ENCODE measurements at places on chromosomes 1 and 21.

DNA sequence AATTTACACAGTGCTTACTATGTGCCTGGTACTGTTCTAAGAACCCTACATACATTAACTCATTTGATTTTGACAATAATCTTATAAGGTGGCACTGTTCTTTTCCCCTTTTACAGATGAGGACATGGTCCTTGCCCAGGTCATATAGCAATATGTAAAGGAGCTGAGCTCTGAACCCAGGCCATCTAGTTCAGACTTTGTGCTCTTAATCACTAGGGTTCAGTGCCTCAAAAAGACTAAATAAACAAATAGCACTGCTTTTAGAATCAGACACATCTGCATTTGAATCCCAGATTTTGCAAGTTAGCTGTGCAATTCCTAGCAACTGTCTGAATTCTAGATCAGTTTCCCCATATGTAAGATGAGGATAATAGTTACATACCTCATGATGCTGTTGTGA, 8.7 kb upstream of the BCAR3 start:
- DNase-seq, result no peak

- no peak for DNase-seq
Measured at GRCh38 chr1:207009182-207009850, 23.2 kb downstream of the C1orf116 start.

DNA sequence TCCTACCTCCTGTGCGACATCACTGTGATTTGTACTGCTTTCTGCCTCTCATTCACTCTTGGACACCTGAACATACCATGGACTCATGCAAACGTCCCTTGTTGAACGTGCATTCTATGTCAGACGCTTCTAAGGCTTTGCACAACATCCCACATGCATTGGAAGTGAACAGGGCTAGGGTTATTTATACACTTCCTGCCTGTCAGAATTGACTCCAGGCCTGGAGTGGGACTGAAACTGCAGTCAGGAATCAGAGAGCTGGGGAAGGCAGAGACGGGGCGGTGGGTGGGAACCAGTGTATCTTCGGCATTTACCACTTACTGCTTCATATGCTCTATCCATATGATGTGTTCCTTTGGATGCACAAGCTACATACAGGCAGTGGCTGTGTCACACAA, 81.4 kb upstream of the GALNT2 start:
- DNase-seq, result no peak

- DNase-seq, result no peak
Measured at GRCh38 chr1:208919371-208919770, 664.1 kb upstream of the CAMK1G start.

- no peak for DNase-seq
Measured at GRCh38 chr1:26158908-26159742, at the start of gene FAM110D. TSS of gene FAM110D (plus strand) at chr1:26159079. CDS start at chr1:26161292, 2,213 bp downstream.

GRCh38 chr1:150902751-150903150, 15.8 kb downstream of the CTXND2 start:
- no peak for DNase-seq

DNA sequence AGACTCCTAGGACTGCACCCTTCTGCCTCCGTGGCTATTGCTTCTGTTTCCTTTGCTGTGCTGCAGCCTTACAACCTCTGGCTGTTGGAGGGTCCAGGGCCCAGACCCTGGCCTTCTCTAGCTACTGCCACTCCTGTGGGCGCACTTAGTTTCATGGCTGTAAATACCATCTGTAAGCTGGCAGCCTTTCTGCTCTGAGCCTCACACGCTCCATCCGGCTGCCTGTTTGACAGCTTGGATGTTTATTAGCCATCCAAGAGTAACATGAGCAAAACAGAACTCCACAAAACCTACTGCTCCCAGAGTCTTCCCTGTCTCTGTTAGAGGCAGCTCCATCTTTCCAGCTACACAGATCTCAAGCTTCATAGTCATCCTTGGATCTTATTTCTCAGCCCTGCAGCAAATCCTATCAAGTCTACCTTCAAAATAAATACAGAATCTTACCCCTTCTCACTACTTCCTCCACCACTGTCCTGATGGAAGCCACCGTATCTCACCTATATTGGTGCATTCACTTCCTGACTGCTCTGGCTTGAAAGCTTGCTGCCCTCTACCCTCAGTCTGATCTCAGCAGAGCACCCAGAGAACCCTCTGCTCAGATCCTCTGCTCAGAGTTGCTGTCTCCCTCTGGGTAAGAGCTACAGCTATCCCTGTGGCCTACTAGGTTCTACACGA, 19.1 kb downstream of the SLC25A33 start:
- no peak for DNase-seq

GRCh38 chr1:91803847-91804545, 82.0 kb downstream of the TGFBR3 start:
- DNase-seq, result peak; percentile 66

DNA sequence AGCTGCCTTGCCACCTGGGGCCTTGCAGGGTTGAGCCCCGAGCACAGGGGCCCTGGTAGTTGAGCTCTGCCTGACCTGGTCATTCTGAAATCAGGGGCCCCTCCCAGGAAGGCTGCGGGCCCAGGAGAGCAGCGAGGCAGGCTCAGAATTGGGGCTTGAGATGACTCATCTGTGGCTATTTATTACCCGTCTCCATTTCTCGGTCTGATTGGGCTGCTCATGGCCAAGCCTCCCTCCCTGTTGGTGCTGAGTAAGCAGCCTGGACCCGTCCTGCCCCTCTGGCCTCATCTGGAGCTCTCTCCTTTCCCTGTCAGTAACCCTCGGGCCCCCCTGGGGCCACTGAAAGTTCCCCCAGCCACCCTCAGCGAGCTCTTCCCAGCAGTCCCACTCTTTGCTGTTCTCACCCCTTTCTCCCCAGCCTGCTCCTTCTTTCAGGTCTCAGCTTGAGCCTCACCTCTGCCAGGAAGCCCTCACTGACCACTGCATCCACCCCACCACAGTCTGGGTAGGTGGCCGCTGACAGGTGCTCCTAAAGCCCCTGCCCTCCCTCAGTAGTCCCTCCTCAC, 11.0 kb upstream of the TNFRSF8 start:
- DNase-seq, result no peak

DNA sequence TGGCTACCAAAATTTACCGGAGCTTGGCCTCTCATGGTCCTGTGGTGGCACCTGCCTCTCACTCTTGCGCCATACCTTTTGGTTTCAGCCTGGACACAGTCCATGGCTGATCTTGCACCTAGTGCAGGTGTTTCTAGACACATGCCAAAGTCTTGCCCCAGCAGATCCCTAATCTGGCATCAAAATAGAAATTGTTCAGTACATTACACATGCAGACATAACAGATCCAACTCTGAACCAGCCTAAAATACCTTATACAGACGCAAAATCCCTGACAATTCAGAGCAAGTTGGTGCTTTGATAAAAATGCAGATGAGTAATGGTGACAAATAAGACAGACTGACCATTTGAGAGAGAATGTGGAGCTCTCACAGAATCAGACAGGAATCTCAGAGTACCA, 44.1 kb downstream of the NGF start:
- no peak for DNase-seq

- no peak for DNase-seq
Measured at GRCh38 chr1:160711602-160712311, at the start of gene CD48. TSS of gene CD48 (minus strand) at chr1:160711822. CDS start at chr1:160711763, 59 bp downstream.

DNA sequence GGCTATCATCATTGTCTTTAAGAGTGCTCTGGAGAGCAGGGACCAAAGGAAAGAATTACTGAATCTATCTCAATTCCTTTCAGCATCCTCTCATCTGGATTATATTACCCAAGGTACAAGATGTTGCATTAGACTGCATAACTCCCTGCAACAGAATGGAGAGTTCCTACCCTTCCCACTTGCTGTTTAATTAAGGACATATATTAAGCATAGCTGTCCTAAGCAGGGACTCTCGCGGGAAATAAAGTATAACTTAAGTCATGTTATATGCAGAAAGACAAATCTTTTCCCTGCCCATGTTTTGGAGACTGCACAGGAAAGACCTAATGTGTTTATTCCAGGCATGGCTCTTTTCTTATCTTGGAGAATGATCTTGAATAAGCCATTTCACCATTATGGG, 6.8 kb upstream of the JAM2 start:
- DNase-seq, result no peak

DNA sequence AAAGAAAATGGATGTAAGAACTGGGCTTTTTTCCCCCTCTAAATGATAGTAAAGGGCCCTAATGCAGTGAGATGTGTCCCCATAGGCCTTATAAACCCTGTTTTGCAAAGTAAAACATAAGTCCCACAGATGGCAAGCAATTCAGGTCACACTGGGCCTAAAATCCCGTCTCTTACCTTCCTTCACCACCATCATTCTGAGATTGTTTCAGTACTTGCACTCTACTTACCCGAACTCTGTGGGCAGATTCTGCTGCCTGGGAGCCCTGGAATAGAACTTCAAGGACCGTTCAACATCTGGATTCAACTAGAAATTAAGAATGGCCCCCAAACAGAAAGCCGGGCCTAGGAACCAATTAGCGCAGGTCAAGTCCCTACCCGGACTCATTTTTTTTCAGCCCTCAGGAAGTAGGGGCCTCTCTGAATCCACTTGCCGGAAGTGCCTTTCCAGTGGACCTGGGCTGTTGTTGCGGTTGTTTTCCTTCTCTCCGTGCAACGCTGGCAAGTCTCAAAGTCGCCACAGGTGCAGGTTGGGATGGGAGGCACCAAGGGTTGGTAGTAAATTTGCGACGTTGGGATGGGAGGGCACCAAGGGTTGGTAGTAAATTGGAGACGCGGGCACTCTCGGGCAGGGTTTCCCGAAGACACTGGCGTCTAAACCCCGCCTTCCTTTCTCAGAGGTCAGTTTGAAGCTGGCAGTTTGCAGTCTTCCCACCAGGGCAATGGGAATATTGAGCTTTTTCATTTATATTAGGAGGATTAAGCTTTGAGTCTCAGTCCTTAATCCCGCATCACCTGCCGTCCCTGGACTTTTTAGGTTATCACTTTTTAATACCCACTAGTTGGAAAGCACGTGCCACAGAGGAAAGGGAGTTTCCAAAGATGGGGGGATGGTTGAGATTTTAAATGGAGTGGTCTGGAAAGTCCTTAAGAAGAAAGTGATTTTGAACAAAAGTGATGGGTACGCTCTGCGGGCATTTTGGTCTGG, at the start of gene TMEM69:
Gene TMEM69, plus strand, starts transcription at position 428 of the 987 bp plus-strand sequence. CDS start 2,888 bp downstream, outside the sequence.
- DNase-seq, result peak; percentile 85

- DNase-seq, result no peak
Measured at GRCh38 chr21:38721055-38721454, 84.7 kb upstream of the ETS2 start.

DNA sequence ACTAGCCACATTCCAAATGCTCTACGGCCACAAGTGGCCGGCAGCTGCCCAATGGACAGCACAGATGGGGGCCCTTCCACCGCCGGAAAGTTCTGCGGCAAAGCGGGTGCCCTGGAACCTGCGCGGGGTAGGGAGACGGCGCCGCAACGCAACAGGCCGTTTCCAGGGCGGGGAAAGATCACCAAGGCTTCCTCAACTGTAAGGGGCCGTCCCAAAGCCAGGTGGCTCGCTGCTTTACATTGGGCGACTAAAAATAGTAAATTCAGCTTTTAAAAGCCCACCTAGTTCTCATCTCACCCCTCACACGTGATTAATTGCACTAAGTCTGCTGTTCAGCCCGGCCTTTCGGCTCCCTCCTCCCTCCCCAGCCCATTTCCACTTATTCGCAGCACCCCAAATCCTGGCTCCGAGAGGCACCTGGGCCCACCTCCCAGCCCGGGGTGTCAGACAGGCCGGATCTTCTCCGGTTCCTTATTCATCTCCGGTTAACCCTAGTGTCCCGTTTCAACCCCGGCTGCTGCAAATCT, 643 bp downstream of the CFAP298 start:
- no peak for DNase-seq

- no peak for DNase-seq
Measured at GRCh38 chr1:21906173-21907078, 30.7 kb downstream of the HSPG2 start.

GRCh38 chr1:29298246-29298645, 61.9 kb downstream of the PTPRU start:
- no peak for DNase-seq

DNA sequence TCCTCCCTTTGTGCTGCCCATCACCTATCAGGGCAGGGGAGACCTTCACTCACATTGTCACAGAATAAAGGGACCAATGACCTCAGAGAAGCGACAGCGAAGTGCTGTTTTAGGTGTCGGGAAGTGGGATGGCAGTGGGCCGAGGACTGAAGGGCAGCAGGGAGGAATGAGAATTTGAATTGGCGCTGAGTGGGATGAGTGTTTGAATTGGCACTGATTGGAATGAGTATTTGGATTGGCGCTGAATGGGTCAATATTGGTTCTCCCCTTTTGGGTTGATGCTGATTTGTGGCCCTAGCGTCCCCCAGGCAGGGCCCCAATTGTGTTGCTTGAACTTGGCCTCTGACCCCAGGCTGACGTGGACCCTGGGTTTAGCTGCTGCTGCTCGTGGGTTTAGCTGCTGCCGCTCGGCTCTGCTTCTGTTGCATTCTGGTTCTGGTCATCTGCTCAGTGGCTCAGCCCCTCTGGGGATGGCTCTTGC, 12.4 kb upstream of the UMODL1 start:
- DNase-seq, result no peak

- DNase-seq, result no peak
Measured at GRCh38 chr21:45393021-45393420, 11.9 kb upstream of the COL18A1 start.

DNA sequence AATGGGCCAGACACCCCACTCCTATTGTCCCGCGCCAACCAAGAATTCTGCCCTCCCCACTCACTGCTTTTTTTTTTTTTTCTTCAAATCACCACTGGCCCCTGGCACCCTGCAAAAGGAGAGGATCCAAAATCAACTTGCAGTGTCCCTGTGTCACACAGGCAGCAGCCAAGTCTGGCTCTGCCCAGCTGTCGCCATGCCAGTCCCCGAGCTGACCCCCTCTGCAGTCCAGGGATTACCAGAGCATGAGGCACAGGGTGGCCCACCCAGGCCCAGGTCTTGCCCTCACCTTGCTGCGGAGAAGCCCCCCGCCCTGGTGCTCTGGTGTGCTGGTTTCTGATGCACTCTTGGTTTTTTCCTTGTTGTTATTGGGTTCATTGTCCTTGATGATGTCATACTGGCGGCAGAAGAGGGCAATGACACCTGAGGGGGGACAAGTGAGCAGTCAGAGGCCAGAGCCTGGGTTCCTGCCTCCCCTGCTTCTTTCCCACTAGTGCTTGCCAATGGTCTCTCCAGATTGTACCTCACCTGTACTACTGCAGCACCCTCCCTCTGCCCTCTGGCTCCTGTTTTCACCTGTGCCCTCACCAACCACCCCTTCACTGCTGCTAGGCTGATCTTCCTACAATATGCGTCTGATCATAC, 6.2 kb downstream of the FNDC5 start:
- DNase-seq, result no peak

Measured in stimulated activated CD4-positive, alpha-beta T cell treated with anti-CD3 and anti-CD28 coated beads, Interleukin-12 subunit alpha, Interleukin-12 subunit beta, amount 100 ng/mL, for 48 hours (primary cell).